ENCODE measurements at places on chromosomes 4 and X. TPM values are rescaled to one million over a fixed set of nuclear protein-coding genes. Genes with fewer than 3 reads are reported as not detected.
A peak's percentile ranks its signal among the peaks of the same experiment; 100 is the strongest.

DNA sequence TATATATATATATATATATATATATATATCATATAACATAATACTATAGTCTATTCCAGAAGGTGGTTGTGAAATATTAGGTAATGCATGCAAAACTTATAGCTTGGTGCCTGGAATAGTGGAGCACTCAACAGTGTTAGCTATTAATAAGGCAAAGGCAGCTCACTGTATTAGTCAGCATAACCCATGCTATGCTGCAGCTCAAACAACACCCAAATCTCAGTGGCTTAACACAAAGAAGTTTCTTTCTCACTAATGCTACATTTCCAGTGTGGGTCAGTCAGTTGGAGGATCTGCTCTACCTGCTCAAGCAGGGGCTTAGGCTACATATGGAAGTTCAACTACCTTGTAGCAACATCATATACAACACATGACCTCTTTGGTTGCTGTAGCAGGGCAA lies 5.2 kb upstream of the RPGR start:
- DNase-seq: no peak
- H3K27ac ChIP-seq: no peak overlapping the region
- H3K4me3 ChIP-seq: no peak overlapping the region
- H3K27me3 ChIP-seq: peaks cover 7% of the 10 kb centered on the region

- H3K27ac ChIP-seq: no peak overlapping the region
- peak; percentile 97 for DNase-seq
- no peaks in the 10 kb centered on the region for H3K36me3 ChIP-seq
- H3K4me3 ChIP-seq: no peak overlapping the region
- H3K4me1 ChIP-seq: peaks cover 7% of the 10 kb centered on the region
- H3K27me3 ChIP-seq: no peaks in the 10 kb centered on the region
Observed at GRCh38 chr4:139872274-139872673, 206.7 kb downstream of the MGST2 start.

DNA sequence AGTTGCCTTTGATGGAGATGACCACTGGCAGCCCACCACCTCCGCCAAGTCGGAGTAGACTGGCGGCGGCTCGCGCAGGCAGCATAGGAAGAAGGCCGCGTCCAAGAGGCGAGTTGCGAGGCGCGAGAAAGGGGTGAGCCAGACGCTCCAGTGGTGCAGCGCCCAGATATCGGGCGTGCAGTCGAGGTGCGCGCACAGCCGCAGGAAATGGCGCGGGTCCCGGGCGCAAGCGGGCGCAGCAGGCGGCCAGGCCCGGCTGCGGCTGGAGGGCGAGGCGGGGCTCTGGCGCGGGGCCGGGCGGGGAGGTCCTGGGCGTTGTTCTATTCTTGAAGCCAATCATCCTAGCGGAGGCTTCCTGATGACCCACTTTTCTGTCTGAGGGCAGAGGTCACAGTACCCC lies 13.2 kb upstream of the PGRMC1 start:
- no peak for DNase-seq
- peaks cover 2% of the 10 kb centered on the region for H3K27me3 ChIP-seq
- H3K27ac ChIP-seq: no peak overlapping the region
- H3K4me1 ChIP-seq: no peaks in the 10 kb centered on the region

DNA sequence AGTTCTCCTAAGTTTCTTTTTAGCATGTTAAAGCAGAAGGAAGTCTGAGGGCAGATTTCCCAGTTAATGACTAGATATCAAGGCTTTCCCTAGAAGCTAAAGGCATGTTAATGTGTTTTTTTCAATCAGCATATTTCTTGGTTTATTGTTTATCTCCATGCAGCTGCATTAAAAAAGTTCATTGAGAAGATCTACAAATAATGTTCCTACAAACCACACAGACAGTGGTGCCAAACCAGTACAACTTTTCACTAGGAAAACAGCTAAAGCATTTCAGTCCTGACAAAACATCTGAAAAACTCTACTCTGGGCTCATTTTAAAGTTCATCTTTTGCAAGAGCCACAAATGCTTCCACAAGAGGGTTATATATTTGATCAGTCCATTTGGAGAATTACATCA lies 320.0 kb downstream of the ADGRL3 start:
- no peak overlapping the region for H3K4me3 ChIP-seq
- no peaks in the 10 kb centered on the region for H3K27me3 ChIP-seq
- H3K36me3 ChIP-seq: no peaks in the 10 kb centered on the region

Gene NUP62CL
- not detected for total RNA-seq

- no peak overlapping the region for H3K27ac ChIP-seq
- DNase-seq: no peak
- H3K27me3 ChIP-seq: no peaks in the 10 kb centered on the region
- H3K4me1 ChIP-seq: no peaks in the 10 kb centered on the region
- H3K36me3 ChIP-seq: peaks cover 3% of the 10 kb centered on the region
- H3K4me3 ChIP-seq: no peak overlapping the region
Observed at GRCh38 chr4:84666439-84666838, 83.5 kb downstream of the CDS1 start.

DNA sequence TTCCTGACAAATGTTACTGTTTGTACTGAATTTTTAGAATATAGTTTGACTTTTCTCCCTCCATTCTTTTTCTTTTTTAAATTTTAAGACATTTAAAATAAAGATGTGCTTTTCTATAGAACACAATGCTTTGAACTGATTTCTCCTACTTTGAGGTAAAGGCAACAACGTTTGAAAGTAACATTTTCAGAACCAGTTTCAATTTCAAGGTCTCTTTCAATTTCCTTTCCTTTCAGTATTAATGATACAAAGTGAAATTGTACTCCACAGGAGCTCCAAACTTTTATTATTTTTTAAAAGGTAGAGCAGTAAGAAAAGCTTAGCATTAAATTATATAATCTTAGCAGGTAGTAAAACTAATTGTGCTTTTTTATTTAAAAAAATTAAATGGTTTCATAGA lies 54.9 kb downstream of the NDST4 start:
- no peaks in the 10 kb centered on the region for H3K27me3 ChIP-seq
- H3K4me1 ChIP-seq: no peaks in the 10 kb centered on the region
- H3K4me3 ChIP-seq: no peak overlapping the region
- no peak for DNase-seq

DNA sequence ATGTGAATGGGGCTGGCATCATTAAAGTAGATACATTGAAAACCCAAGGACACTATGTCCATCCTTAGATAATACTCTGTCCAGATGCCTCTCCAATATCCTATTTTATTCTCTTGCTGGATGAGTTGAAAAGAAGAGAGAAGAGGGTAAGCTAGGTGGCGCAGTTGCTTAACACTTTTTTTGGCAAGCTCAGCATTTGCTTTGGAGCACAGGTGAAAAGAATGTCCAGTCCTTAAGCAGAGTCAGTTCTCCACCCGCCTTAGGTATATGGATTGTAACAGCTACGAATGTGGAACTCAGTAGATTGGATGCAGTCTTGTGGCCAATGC lies 208.4 kb downstream of the NWD2 start:
- no peaks in the 10 kb centered on the region for H3K4me1 ChIP-seq
- no peaks in the 10 kb centered on the region for H3K36me3 ChIP-seq
- H3K27me3 ChIP-seq: peaks cover 21% of the 10 kb centered on the region
- H3K27ac ChIP-seq: no peak overlapping the region

Gene CLDN22
- not detected for total RNA-seq
